ENCODE measurements at places on chromosomes 12 and 14.
A peak's percentile ranks its signal among the peaks of the same experiment; 100 is the strongest.

DNA sequence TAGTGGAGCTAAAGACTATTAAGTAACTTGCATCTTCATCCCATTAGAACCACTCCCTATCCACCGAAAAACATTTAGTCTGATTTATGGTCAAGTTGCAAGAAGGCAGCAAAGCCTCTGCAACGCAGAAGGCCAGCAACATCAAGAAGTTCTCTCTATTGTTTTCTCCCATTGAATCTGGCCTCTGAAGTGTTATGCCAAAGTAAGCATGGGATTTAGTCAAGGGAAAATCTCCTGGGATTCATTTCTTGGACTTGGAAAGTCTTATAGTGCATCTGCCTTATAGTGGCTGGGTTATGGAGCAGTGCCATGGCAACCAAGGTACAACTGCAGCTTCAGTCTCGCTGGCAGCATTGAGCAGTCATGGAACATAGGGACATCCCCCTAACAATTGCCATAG is 87.7 kb upstream of the KRR1 start:
- no peak for DNase-seq

GRCh38 chr14:70879448-70879847 is 27.8 kb upstream of the PCNX1 start:
- no peak for DNase-seq

DNA sequence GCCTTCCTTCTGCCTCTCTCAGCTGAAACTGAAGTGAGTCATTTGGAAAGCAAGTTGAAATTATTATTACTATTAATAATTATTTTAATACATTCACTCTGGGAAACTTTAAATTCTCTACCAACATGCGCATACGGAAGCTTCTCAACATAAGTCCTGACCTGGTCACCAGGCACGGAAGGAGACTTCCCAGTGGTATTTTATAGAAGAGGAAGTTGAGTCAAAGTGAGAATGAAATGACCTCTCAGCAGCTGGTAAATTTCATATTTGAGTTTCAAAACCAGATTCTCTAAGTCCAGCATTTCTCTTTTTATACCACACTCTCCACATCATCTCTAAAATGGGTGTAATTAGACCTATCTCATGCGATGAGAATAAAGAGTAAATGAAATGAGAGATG is 747.4 kb downstream of the VRK1 start:
- no peak for DNase-seq

DNA sequence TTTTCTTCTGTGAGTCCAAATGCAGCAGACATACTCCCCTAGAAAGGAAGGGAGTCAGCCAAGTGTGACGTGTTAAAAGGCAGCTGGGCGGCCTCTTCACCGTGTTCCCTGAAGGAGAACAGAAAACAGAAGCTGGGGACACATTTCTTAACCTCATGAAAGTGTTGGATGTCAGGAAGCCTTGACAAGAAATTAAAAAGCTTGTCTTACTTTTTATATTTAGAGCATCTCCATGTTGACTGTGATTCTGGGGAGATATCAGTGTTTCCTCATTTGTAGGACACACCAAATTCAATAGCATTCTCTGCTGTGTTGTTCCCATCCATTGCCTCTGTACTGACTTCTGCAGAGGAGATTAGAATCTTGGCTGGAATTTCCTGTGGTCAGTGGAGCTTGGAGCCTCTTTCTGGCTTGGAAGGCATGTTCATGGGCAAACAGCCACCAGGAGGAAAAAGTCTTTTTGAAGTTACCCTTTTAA is 93.7 kb downstream of the RMST start:
- DNase-seq = no peak

DNA sequence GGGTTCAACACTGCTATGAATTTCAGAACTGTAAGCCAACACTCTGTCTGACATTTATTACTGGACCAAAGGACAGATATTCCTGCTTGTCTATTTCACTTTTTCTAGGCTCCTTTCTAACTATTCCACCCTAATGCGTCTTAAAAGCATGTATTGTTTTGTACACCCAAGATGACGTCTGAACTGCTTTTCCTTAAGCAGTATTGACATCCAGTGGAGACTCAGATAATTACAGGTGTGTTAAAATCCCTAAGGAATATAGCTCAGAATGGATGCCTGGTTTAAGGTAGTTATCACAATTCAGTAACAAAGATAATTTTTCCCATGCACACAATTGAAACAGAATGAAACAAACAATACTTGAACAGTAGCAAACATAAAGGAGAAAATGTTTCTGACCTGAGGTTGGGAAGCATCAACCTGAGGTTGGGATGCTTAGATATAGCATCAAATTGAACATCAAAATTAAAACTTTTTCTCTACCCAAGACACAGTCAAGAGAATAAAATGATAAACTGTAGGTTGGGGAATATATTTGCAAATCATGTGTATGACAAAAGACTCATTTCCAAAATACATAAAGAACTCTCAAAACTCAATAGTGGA is 93.7 kb upstream of the PTPRR start:
- DNase-seq = peak; percentile 6

GRCh38 chr12:113387631-113388030 is 16.1 kb downstream of the SDS start:
- DNase-seq = no peak

DNA sequence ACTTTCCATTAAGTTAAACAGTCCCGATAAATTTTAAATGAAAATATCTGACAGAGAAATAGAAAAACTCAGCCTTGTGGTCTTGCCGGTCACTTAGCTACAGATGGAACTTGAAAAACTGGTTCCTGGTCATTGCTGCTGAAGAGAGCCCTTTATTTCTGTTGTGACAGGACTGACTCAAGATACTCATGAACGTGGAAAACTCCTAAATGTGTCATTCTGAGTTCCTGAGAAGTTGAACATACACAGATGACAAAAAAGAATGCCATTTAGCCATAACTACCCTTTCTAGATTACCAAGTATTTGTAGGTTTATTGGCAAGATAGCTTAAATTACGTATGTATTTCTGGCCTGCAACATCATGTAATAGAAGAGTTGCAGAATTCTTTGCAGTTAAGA is 134.2 kb downstream of the HMGA2 start:
- DNase-seq = no peak

- no peak for DNase-seq
Measured at GRCh38 chr12:76084863-76085519, 506 bp upstream of the NAP1L1 start.

DNA sequence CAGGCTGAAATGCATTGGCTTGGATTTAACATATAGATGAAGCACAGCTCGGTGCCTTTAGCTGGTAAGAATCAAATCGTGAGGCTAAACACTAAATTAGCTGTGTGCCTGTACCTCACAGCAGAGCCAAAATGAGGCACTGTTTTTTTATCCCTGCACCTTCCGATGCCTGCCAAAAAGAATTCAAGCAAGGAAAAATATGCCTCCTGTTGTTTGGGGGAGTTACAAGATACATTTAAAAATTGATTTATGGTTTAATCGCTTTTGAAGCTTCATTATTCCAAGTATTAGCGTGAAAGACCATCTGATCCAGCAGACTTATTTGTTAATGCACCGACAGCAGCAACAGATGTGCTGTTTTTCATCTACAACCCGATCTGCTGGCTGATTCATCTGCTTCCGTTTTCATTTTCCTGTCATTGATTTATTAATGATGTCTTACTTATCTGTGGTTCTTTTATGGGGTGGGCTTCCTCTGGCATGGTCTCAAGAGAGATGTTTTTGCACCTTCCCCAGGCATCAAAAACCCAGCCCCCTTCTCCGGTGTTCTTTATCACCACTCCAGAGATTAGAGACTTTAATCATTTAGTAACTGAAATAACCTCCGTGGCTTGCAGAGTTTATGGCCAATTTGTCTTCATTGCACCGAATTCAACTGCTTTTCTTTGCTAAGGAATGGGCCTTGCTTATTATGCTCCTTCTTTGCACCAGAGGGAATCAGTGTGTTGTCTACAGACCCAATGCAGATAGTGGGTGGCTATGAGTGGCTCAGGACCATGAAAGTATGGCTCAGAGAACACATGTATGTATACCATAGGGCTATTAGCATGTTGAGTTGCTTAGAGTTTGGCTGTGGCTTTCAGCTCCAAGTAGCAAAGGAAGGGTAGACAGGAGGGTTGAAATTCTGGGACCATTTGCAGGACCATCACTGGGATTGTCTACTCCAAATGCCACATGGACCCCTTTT is 166.8 kb upstream of the TMEM260 start:
- no peak for DNase-seq

DNA sequence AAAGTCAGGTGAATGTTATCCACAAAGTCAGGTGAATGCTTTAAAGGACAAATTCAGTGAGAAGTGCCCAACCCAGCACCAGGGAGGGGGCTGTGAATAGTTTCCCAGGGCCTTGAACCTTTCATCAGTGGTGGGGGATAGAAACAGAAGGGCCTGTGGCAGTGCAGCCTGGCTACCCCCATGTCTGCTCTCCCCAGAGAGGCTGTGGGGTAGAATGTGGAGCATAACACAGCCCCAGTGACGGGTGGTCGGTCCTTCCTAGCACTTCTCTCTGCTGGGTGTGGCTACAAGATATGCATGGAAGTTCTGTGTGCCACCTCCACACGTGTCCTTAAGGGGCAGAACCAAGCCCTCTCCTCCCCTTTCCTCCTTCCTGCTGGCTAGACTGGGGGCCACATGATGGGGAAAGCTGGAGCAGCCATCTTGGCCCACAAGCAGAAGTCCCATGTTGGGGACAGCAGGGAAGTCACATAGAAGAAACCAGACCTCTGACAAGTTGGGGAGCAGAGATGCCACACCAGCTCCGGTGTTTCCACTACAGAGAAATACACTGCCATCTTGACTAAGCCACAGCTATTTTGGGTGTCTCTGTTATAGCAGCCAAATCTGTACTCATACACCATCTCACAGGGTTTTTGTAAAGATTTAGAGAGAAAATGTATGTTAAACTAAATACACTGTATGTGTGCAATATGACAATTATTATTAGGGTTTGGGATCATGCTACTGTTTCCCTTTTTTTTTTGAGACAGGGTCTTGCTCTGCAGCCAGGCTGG is 17.0 kb downstream of the RITA1 start:
- DNase-seq = no peak

DNA sequence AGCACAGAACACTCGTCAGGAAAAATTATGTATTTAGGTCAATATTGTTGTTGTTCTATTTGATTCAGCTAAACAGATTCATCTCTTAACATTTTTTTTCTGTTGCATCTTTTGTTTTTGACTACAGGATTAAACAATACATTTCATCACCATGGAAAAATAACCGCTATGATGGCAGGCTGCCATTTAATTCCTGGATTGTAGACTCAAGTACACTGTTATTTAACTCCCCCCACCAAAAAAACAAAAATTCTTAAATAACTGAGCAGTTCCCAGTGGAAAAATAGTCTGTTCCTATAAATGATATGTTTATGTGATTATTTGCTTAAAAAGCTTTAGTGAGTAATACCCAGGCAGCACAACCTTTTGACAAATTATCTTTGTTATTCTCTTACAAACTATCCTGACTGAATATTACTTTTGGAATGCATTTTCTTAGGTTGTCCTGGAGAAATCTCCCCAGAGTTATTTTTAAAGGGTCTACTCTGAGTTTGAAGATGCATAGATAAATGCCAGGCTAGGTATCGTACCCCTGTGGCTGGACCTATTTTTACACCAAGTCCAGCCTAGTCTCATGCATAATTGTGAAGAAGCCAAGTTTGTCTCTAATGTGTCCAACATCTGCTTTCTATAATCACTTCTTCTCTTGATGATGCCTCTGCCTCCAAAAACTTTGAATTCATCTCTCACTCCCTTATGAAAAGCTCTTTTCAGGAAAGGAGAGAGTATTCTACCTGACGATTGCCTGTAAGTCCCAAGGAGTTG is 3.7 kb downstream of the KERA start:
- DNase-seq = no peak

DNA sequence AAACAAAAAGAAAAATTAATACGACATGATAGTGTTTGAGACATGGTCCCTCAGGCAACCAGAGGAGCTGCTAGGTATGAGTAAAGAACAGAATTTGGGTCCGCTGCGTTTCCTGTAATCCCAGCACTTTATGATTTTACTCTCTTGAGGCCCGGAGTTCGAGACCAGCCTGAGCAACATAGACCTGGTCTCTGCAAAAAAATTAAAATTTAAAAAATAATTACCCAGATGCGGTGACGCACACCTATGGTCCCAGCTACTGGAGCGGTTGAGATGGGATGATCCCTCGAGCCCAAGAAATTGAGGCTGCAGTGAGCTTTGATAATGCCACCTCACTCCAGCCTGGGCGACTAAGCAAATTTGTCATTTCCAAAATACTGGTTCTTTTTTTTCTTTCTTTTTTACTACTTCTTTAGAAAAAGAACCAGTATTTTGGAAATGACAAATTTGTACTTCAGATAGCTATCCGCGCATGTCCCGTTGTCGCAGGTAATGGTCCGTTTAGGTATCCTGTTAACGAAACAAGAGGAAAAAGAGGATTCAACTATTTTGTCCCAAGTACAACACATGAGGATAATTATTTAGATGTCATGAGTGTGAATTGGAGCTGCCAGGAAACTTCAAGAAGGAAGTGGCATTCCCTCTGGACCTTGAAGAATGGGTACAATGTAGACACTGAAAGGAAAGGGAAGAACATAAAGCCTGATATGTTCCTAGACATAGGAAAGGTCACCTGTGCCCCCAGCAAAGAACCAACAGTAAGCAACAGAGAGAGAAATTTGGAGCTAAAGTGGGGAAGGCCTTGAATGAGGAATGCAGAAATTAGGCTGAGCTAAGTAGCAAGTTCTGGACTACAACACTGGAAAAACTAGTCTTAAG is 1.2 kb upstream of the HECTD1 start:
- no peak for DNase-seq

- DNase-seq = no peak
Measured at GRCh38 chr12:50992819-50993218, 33.4 kb downstream of the SLC11A2 start.

DNA sequence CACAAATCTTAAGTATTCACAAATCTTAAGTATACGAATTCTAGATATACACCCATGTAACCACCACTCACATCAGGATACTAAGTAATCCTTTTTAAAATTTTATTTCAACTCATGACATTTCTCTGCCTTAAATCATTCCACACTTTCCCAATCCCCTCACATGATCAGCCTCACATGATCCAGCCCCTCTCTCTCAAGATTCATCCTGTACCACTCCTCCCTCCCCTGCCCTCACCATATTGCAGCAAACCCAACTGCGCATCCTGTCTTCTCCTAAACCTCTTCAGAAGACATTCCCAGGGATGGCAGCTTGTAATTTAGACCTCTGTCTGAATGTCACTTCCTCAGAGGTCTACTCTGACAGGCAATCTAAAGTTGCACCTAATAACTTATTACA is 1.7 kb upstream of the EIF4B start:
- DNase-seq = no peak

- DNase-seq = no peak
Measured at GRCh38 chr12:111011999-111012600, 91.7 kb upstream of the MYL2 start.

- no peak for DNase-seq
Measured at GRCh38 chr14:96136371-96137005, 68.2 kb upstream of the BDKRB2 start.

GRCh38 chr14:50064993-50065392 is 51.4 kb downstream of the VCPKMT start:
- no peak for DNase-seq

DNA sequence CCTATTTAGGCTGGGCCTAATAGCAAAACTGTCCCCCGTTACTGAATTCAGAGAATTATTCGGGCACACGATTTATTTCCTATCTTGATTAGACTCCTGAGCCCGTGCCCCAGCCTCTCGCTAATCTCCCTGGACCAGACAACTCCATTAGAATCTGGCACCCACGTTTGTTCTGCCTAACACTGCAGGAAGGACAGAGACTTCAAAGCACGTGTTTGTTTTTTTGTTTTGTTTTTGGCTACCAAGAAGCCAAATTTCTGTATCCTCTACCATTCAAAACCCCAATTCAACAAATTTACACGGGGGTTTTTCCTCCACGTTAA is 4.8 kb downstream of the USP44 start:
- no peak for DNase-seq

GRCh38 chr14:99936738-99937474 is 128.3 kb upstream of the EVL start:
- DNase-seq = no peak

Measured in NCI-H1417 treated with DMSO at 0.1 percent for 48 hours (cell line).